Upper lobe of right lung (tissue), 1 donor: ENCODE measurements at places on chromosomes 5 and 9. TPM values are rescaled to one million over a fixed set of nuclear protein-coding genes. Genes with fewer than 3 reads are reported as not detected.

DNA sequence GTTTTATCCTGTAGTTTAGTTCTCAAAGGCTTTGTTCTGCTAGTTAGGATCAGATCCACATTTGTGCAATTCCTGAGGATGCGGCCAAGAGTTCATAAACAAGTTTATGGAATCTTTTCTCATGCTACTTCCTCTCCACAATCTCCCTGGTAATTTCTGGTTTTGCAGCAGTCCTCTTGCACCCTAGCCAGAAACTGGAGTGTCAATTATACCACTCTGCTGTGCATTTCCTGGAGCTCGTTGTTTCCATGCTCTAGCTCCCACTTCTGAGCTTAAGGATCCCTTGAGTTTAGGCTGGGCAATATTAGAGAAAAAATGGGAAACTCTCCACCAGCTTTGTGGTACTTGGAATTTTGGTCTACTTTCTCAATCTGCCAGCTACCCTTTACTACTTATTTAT lies 474.7 kb downstream of the DIRAS2 start:
- no peak overlapping the region for H3K4me3 ChIP-seq
- no peaks in the 10 kb centered on the region for H3K36me3 ChIP-seq
- H3K27me3 ChIP-seq, result no peaks in the 10 kb centered on the region
- DNase-seq, result no peak

- H3K4me3 ChIP-seq, result no peak overlapping the region
- H3K36me3 ChIP-seq, result no peaks in the 10 kb centered on the region
- DNase-seq, result no peak
- H3K4me1 ChIP-seq, result no peaks in the 10 kb centered on the region
- H3K27me3 ChIP-seq, result no peaks in the 10 kb centered on the region
Measured at GRCh38 chr9:80804873-80805272, 884.5 kb downstream of the TLE1 start.

DNA sequence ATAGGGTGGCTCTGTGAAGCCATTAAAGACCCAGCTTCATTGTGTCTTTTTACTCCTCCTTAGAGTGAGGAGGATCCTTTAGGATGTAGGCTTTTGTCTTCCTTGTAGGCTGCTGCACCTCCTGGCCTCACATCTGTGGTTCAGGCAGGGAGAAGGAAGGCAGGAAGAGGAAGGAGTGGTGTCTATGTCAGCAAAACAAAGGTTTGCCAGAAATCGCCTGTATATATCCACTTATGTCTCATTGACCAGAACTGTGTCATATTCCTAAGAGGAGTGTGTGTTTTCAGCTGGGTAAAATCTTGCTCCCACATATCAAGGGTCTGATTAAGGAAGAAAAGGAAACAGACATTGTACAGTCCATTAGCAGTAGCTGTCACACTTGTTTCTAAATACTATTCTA lies 213.8 kb downstream of the ARHGAP26 start:
- H3K27me3 ChIP-seq, result no peaks in the 10 kb centered on the region
- no peak overlapping the region for H3K4me3 ChIP-seq
- H3K27ac ChIP-seq, result no peak overlapping the region
- no peaks in the 10 kb centered on the region for H3K36me3 ChIP-seq
- H3K4me1 ChIP-seq, result peaks cover 48% of the 10 kb centered on the region

GRCh38 chr9:124442379-124442778 lies 7.9 kb upstream of the ADGRD2 start:
- H3K27ac ChIP-seq, result no peak overlapping the region
- no peaks in the 10 kb centered on the region for H3K4me1 ChIP-seq
- no peak for DNase-seq
- H3K27me3 ChIP-seq, result peaks cover 4% of the 10 kb centered on the region
- H3K4me3 ChIP-seq, result no peak overlapping the region

GRCh38 chr5:129112295-129112694 lies 17.7 kb downstream of the ISOC1 start:
- no peak overlapping the region for H3K4me3 ChIP-seq
- no peaks in the 10 kb centered on the region for H3K27me3 ChIP-seq
- no peak for DNase-seq
- peaks cover 17% of the 10 kb centered on the region for H3K36me3 ChIP-seq
- H3K27ac ChIP-seq, result no peak overlapping the region

Gene TERT
- not detected for total RNA-seq

- H3K4me3 ChIP-seq, result no peak overlapping the region
- H3K4me1 ChIP-seq, result no peaks in the 10 kb centered on the region
- no peak overlapping the region for H3K27ac ChIP-seq
- H3K36me3 ChIP-seq, result no peaks in the 10 kb centered on the region
Measured at GRCh38 chr9:10250219-10250618, 362.6 kb downstream of the PTPRD start.

Gene MIER3
- 19.7 TPM for total RNA-seq

Gene FOXD4L3
- total RNA-seq, result not detected

Gene MEGF10
- 0.26 TPM for total RNA-seq

Gene PDE8B
- total RNA-seq, result 4.9 TPM

DNA sequence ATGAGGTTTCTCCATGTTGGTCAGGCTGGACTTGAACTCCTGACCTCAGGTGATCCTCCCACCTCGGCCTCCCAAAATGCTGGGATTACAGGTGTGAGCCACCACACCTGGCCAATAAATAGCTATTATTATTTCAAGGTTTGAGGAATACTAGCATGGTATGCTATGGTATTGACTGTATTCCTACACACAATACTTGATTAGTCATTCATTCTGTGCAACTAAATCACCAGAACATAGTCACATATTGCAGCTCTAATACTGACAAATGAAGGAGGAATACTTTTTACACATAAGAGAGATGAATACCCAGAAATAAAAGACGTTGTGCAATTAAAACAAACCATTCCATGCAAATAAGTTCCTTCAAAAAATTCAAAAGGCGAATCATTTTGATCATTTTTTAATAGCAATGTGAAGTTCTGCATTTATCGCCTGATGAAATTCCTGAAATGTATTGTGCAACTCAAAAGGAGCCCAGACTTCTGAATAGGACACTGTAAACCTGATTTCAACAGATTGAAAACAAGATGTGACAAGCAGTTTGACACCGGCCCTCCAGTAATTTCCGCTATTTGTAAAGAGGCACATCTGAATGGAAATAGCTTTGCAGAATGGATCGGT lies 687.4 kb upstream of the SEMA6A start:
- no peak for DNase-seq
- no peaks in the 10 kb centered on the region for H3K27me3 ChIP-seq
- no peaks in the 10 kb centered on the region for H3K36me3 ChIP-seq
- no peak overlapping the region for H3K4me3 ChIP-seq

Gene GFPT2
- 20.4 TPM for total RNA-seq

GRCh38 chr5:72837524-72838096 lies 21.1 kb downstream of the TNPO1 start:
- peaks cover 21% of the 10 kb centered on the region for H3K4me1 ChIP-seq
- H3K27ac ChIP-seq, result no peak overlapping the region
- no peaks in the 10 kb centered on the region for H3K27me3 ChIP-seq
- DNase-seq, result no peak
- no peaks in the 10 kb centered on the region for H3K36me3 ChIP-seq

GRCh38 chr5:172186114-172186695 lies 1.8 kb downstream of the STK10 start:
- peak overlapping the region; percentile 82 for H3K27ac ChIP-seq
- no peak for DNase-seq
- no peaks in the 10 kb centered on the region for H3K36me3 ChIP-seq
- peaks cover 31% of the 10 kb centered on the region for H3K4me1 ChIP-seq
- no peaks in the 10 kb centered on the region for H3K27me3 ChIP-seq

- H3K4me3 ChIP-seq, result no peak overlapping the region
- no peaks in the 10 kb centered on the region for H3K27me3 ChIP-seq
- H3K36me3 ChIP-seq, result peaks cover 14% of the 10 kb centered on the region
- H3K27ac ChIP-seq, result no peak overlapping the region
- DNase-seq, result no peak
Measured at GRCh38 chr9:133803028-133803585, 65.0 kb upstream of the SARDH start.

DNA sequence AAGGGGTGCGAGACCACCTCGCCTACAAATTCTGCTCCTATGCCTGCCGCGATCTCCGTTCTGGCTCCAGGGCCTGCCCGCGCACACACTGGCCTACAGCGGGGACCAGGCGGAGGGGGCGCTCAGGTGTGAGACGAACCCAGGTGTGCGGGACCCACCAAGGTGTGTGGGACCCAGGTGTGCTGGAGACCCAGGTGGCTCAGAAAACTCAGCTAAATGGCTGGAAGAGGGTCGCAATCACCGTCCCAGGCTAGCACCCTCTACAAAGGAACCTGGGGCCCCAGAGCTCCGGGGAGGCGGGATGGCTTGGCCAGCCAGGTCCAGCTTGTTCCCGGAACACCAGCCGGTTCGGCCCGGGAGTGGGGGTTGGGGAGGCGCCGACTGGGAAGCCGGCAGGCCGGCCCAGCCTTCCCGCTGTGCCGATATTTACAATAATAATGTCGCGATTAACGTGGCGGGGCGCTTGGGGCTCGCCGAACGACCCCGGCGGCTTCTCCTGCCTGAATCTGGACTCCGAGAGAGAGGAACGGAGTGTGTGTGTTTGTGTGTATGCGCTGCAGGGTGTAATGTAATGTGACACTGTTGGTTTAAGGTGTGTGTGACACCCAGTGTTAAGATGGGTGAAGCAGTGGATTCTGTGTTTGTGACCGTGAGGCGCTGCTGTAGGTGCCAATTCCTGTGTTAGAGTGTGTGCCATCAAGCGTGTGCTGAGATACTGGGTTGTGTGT lies 1.4 kb downstream of the PCDH1 start:
- peak overlapping the region; percentile 66 for H3K4me3 ChIP-seq
- DNase-seq, result peak; percentile 87
- no peaks in the 10 kb centered on the region for H3K36me3 ChIP-seq
- H3K4me1 ChIP-seq, result peaks cover 32% of the 10 kb centered on the region
- H3K27me3 ChIP-seq, result peaks cover 19% of the 10 kb centered on the region

DNA sequence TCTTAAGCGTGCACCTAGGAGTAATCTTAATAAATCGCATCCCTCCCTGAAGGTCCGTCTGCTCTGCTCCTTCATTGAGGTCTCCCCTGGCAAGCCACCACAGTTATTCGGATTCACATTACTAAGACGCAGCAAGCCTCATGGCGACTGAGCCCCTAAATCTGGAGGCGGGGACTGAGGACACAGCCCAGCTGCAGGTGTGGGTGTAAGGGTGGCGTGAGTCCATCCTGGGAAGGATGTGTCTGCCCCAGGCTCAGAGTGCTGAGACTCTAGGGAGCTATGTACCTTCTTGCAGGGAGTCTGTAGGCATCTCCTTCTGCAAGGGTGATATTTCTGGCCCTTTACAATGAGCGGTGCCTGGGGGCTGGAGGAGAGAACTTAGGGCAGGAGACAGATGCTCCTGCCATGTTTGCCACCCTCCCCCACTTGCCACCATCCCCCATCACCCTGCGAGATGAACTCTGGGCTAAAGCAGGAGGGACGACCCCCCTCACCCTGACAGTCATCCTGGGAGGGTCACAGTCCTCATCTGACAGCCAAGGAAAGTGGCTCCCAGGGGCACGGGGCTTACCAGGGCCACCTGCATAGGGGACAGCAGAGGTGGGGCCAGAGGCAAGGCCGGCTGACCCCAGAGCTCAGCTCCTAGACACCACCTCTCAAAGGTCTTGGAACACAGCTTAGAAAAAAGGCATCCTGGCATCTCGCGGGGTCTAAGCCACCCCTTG lies 76.4 kb upstream of the FCN1 start:
- no peaks in the 10 kb centered on the region for H3K27me3 ChIP-seq
- no peak overlapping the region for H3K27ac ChIP-seq
- no peaks in the 10 kb centered on the region for H3K36me3 ChIP-seq
- no peak overlapping the region for H3K4me3 ChIP-seq
- H3K4me1 ChIP-seq, result no peaks in the 10 kb centered on the region

DNA sequence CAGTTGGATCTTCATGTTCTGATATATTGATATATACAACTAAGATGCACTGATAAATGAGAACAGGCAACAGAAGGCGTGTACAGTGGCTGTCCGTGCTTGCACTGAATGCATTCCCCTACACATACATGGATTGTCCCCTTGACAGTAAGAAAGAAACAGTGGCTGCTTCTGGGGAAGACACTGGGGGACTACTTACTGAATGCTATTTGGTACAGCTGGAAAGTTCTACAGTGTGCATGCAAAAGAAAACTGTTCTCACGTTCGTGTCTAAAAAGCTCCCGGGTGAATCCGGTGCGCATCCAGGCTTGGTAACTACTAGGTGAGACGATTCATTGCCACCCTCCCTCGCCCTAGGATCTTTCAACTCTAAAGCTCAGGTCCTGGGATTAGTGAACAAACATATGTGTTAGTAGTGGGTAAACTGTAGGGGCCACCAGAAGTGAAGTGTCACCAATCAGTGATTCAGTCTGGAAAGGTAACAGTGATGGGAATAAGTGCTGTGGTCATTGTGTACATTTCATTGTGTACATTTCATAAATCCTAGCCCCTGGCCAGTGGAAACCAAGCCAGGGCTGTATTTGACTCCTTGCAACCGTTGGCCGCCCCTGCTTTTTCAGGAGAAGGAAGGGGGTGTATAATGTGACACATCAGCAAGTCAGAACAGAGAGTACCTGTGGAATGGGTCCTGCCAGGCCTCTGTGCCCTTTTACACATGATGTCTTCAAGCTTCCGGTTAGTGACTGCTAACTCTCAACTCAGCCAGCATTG lies 46.3 kb upstream of the BOD1 start:
- H3K36me3 ChIP-seq, result no peaks in the 10 kb centered on the region
- no peaks in the 10 kb centered on the region for H3K27me3 ChIP-seq
- H3K4me1 ChIP-seq, result no peaks in the 10 kb centered on the region
- H3K4me3 ChIP-seq, result no peak overlapping the region
- no peak overlapping the region for H3K27ac ChIP-seq
- no peak for DNase-seq

- H3K27me3 ChIP-seq, result no peaks in the 10 kb centered on the region
- DNase-seq, result no peak
- no peak overlapping the region for H3K27ac ChIP-seq
- H3K4me3 ChIP-seq, result no peak overlapping the region
Measured at GRCh38 chr5:178489271-178489976, 100.8 kb downstream of the COL23A1 start.

GRCh38 chr5:76715736-76716455 lies at the start of gene F2R:
F2R (plus strand) TSS chr5:76716126; CDS start chr5:76716308, 182 bp downstream.
- H3K4me1 ChIP-seq, result peaks cover 14% of the 10 kb centered on the region
- peak within 1 kb of the TSS; percentile 85 for H3K27ac ChIP-seq
- peak; percentile 74 for DNase-seq
- peaks cover 10% of the 10 kb centered on the region for H3K27me3 ChIP-seq
- peak within 1 kb of the TSS; percentile 59 for H3K4me3 ChIP-seq
- no peaks in the 10 kb centered on the region for H3K36me3 ChIP-seq

Gene GPR21
- total RNA-seq, result 3.3 TPM

DNA sequence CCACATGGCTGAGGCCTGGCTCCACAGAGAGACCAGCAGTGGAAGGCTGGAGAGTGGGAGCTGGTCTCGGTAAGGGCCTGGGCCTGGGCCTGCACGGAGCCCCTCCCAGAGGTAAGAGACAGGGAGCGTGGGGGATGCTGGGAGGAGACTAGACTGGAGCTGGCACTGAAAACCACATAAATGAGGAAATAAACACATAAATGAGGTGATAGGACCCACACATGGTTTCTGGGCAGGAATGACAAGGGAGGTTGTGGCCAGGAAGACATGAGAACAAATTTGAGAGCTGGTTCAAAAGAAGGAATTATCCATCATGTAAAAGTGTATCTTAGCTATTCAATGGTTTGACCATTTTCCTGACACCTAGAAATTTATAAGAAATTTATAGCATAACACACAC lies 451.7 kb upstream of the DAP start:
- no peaks in the 10 kb centered on the region for H3K27me3 ChIP-seq
- no peak overlapping the region for H3K27ac ChIP-seq
- H3K4me1 ChIP-seq, result no peaks in the 10 kb centered on the region
- H3K4me3 ChIP-seq, result no peak overlapping the region
